ENCODE measurements at places on chromosomes 7 and 10. TPM values are rescaled to one million over a fixed set of nuclear protein-coding genes. Genes with fewer than 3 reads are reported as not detected.

DNA sequence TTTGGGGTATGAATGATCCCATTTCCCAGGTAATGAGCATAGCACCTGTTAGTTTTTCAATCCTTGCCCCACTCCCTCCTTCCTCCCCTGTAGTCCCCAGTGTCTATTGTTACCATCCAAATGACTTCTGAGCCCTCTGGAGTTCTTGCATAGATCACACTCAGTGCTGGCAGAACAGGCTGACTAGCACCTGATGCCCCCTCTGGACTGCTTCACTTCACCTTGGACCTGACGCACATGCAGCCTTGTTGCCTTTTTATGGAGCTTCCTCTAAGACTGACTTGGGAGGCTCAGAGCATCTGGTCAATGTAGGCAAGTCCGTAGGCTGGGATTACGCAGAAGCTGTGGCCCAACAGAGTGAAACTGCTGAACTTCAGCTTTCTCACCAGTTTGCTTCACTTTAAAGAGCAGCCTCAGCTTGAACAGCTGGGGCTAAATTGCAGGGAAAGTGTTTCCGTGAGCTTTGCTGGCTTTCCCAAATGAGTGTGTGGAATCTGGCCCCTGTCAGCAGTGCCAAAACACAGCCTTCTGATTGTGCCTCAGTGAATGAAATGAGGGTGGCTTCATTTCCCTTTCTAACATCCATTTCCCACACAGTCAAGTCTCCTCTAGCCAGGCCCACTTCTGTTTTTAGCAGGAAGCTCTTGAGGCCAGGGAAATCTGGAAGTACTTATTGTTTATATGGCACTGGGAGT lies 48.5 kb downstream of the NXPH1 start:
- no peak for DNase-seq

DNA sequence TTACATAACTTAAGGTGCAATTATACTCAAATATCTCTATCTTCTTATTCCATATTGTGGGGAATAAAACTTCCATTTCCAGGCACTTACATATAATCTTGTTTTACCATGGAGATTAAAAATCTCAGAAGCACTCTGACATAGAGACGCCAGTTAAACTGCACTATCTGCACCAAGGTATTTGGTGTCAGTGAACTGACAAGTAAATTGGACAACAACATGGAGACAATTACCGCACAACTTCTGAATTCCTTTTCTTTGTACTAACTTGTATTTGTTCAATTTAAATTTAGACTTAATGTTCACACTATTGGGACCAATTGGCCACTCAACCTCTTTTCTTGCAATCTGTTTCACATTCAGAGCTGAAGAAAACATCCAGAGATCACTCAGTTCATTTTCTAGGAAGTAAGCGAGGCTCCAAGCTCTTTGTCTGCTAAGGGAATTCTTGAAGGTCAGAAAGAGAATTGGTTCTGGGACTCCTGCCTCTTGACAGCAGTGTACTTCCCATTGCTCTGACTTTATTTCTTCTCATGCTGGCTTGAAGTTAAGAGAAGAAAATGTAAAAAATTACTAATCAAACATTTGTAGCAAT lies 184.7 kb downstream of the CHCHD3 start:
- DNase-seq = no peak

- peak; percentile 1 for DNase-seq
Observed at GRCh38 chr10:30510184-30510931, 76.4 kb downstream of the MAP3K8 start.

DNA sequence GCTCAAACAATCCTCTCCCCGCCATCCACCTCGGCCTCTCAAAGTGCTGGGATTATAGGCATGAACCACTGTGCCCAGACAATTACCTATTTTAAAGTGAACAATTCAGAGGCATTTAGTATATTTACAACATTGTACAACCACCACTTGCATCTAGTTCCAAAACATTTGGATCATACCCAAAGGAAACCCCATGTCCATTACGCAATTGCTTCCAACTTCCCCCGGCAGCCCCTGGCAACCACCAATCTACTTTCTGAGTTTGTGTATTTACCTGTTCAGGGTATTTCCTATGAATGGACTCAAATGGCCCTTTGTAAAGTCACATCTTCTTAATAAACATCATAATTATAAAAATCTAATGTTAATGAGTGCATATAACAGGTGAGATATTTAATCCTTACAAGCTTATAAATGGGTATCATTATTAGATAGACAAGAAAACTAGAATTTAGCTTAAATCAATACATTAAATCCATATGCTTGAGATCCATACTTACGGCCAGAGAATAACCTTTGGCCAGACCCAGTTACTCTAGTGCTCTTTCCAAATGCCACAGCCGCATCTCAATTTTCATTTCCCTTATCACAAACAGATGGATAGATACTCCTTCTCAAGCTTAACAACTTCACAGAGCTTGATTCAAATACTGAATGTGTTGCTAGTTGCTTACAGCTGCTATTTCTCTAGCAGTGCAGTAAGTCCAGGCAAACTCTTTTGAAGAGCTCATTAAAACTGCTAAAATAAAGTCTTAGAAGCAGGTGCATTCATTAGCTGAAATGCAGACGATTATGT lies 133.4 kb upstream of the MKLN1 start:
- DNase-seq = no peak

DNA sequence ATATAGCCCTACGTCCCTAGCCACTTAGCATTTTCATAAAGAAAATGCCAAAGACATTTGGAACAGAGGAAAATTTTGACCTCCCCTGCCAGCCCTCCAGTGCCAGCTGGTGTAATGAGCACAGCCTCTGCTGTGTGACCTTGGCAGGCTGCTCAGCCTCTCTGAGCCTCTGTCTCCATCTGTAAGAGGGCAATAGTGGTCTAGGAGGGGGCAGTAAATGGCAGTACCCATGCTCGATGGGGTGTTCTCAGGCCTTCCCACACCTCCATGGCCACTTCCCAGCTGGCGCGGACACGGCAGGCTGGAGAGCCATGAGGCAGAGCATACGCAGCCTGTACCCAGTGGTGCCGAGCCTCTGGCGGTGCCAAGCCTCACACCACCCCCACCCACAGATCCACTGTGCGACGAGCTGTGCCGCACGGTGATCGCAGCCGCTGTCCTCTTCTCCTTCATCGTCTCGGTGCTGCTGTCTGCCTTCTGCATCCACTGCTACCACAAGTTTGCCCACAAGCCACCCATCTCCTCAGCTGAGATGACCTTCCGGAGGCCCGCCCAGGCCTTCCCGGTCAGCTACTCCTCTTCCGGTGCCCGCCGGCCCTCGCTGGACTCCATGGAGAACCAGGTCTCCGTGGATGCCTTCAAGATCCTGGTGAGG lies 24.0 kb upstream of the CSGALNACT2 start:
- DNase-seq = no peak

Gene CYP26C1
- 0.43 TPM for total RNA-seq

DNA sequence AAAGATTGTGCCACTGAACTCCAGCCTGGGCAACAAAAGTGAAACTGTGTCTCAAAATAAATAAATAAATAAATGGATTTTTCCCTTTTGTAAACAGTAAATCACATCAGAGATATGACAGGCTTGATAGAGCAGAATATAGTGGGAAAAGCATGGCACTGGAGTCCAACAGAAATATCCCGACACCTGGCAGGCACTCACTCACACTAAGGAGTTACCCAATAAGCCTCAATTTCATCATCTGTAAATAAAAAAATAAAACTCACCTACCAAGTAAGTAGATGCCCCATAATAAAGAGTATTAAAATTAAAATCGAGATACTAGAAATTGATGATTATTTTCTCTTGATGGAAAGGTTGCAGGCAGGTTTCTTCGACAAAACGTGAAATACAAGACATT lies 1.7 kb downstream of the ATE1 start:
- no peak for DNase-seq

- no peak for DNase-seq
Observed at GRCh38 chr10:44619521-44619920, 234.6 kb upstream of the CXCL12 start.
